ENCODE measurements at places on chromosomes 3 and 15. TPM values are rescaled to one million over a fixed set of nuclear protein-coding genes. Genes with fewer than 3 reads are reported as not detected.

- DNase-seq, result no peak
Measured at GRCh38 chr15:69424001-69424400, 9.9 kb downstream of the KIF23 start.

The OR4F6 gene
- not detected for polyA plus RNA-seq

The MRAS gene
- polyA plus RNA-seq, result not detected

- no peak for DNase-seq
Measured at GRCh38 chr15:48466820-48467219, 135.6 kb downstream of the DUT start.

The ALPK3 gene
- not detected for polyA plus RNA-seq

The FILIP1L gene
- not detected for polyA plus RNA-seq

The ASB14 gene
- not detected for polyA plus RNA-seq

GRCh38 chr3:129184396-129184657 is 631 bp upstream of the CNBP start:
- no peak for DNase-seq

GRCh38 chr3:141442914-141443313 is 43.9 kb upstream of the RASA2 start:
- no peak for DNase-seq

DNA sequence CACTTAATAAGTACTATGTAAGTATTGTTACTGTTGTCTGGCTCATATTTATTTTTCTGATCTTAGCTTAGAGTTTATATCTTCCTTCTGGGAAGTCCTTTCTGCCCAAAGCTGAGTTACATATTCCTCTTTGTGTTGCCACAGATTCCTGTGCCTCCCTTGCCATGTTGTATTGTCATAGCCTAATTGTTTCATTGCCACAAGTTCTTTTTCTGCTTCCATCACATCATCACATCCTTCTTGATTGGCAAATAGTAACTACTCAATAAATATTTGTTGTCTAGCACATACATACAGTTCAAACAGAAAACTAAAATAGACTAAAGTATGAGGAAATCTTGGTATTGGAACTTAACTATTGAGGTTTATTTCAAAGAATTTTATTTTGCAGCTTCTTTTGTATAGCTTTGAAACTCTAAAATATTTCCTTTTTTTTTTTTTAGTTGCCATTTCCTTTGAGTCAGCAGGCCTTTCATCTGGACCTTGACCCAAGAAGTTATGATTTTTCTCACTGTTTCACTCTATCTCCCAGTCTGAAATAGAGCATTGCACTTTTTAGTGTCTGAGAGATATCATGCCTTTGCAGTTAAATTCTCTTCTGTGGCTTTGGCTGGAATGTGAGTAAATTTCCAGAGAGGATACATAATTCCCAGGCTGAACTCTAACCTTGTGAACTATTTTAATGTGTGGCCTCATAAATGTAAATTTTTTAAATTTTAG is 98.2 kb downstream of the ZNF609 start:
- no peak for DNase-seq
